ENCODE measurements at places on chromosomes 13 and 19.
A peak's percentile ranks its signal among the peaks of the same experiment; 100 is the strongest.

DNA sequence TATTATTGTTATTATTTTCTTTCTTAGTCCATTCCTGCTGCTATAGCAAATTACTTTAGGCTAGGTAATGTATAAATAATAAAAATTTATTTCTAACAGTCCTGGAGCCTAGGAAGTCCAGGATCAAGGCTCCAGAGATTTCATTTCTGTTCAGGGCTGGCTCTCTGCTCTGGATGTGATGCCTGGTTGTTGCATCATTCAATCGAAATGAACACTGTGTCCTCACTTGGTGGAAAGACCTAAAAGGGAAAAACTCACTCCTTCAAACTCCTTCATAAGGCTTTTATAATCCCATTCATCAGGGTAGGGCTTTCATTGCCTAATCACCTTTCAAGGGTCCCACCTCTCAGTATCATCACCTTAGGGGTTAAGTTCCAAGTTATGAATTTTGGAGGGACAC lies 395.0 kb downstream of the EFNB2 start:
- no peak for DNase-seq

DNA sequence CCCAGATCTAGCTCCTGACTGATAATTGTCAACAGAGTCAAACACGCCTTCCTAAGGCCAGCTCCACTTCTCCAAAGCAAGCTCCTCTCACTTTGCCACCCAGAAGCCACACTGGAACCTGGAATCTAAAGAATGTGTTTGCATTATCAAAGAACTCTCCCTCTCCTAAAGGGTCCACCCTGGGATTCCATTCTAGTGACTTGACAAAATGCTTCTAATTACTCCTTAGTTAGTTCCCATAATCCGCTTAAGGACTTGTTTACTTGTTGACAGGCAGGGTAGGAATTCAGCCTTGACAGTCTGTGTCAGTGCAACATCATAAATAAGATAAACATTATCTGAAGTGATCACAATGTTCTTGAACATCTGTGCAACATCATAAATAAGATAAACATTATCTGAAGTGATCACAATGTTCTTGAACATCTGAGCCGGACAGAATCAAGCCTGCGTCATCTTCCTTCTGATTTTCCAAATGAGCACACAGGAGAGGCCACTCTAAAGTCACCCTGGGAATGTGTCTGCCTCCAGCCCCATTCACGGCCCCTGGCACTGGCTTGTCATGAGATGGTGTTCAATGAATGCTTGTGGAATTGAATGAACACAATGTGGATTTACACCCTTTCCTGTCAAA lies 512.1 kb downstream of the IRS2 start:
- peak; percentile 55 for DNase-seq

- no peak for DNase-seq
These were observed 773.2 kb upstream of the SLC10A2 start for GRCh38 chr13:103839460-103839859.

GRCh38 chr13:25147638-25148401 lies 24.3 kb downstream of the AMER2 start:
- DNase-seq: no peak
